ENCODE measurements at places on chromosomes 3 and 15. TPM values are rescaled to one million over a fixed set of nuclear protein-coding genes. Genes with fewer than 3 reads are reported as not detected.

DNA sequence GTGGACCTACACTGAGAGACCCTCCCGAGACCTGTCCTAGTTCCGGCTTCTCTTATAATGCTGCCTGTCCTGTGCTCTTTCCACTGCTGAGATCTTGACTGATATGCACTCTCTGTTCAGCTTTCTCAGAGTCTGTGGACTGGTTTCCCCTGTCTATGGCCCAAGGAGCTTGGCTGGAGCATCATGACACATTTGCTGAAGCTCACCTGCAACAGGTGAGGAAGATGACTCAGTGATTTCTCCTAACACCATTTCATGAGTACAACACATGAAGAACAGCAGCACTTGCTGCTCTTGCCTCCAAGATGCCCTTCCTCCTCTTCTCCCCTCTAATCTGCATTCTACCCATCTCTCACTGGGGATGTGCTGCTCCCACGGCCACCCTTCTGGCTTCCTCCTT, 92.1 kb downstream of the DUT start:
- H3K4me1 ChIP-seq, result no peaks in the 10 kb centered on the region
- no peak overlapping the region for H3K27ac ChIP-seq
- H3K4me3 ChIP-seq, result no peak overlapping the region
- DNase-seq, result no peak
- no peaks in the 10 kb centered on the region for H3K36me3 ChIP-seq

GRCh38 chr3:191944835-191945234, 483.9 kb downstream of the PYDC2 start:
- no peaks in the 10 kb centered on the region for H3K36me3 ChIP-seq
- no peak overlapping the region for H3K27ac ChIP-seq
- DNase-seq, result no peak
- no peak overlapping the region for H3K4me3 ChIP-seq
- no peaks in the 10 kb centered on the region for H3K27me3 ChIP-seq
- H3K4me1 ChIP-seq, result no peaks in the 10 kb centered on the region

- H3K27ac ChIP-seq, result peak overlapping the region; percentile 58
- H3K36me3 ChIP-seq, result peaks cover 19% of the 10 kb centered on the region
- no peaks in the 10 kb centered on the region for H3K27me3 ChIP-seq
- peak overlapping the region; percentile 95 for H3K4me3 ChIP-seq
- peaks cover 43% of the 10 kb centered on the region for H3K4me1 ChIP-seq
- DNase-seq, result no peak
Measured at GRCh38 chr15:64843991-64844390, 2.3 kb downstream of the PLEKHO2 start.

The CCDC39 gene
- not detected for total RNA-seq

The ADPRH gene
- total RNA-seq, result 5.5 TPM

DNA sequence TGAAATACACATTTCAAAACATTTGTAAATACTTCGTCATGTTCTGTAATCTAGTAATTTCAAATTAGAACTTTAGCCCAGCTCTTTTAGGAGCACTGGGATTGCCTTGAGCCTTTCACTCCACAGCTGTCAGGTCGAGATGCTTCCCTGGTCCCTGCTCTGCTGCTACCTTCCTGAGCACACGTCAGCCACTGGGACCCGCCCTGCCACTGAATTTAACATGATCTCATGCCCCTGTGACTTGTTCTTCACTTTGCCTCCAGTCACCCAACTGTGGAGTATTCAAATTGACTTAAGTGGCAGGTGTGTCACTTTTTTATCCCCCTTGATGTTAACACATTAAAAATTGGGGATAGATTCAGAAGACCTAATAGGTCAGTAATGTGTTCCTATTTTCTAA, 3.3 kb downstream of the ARRDC4 start:
- H3K36me3 ChIP-seq, result no peaks in the 10 kb centered on the region
- H3K4me1 ChIP-seq, result peaks cover 17% of the 10 kb centered on the region
- H3K27ac ChIP-seq, result no peak overlapping the region
- no peak for DNase-seq

DNA sequence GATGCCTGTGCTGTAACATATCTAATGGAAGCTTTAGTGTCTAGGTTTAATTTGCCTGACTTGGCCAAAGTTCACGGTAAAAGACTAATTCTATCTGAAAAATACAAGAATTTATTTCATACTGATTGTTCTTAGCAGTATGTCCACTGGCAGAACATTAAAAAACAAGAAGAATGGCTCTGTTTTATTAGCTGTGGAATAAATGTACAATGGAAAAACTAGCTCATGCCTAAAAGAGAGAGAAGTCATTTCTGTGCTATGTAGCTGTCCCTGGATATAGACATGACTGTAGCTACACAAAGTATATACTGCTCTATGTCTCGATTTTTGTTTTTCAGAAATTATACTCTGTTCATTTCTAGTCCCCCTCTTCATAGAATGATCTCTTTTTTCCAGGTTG, 13.9 kb upstream of the VGLL3 start:
- H3K4me1 ChIP-seq, result no peaks in the 10 kb centered on the region
- no peaks in the 10 kb centered on the region for H3K27me3 ChIP-seq
- no peak overlapping the region for H3K4me3 ChIP-seq
- H3K27ac ChIP-seq, result no peak overlapping the region
- no peak for DNase-seq
- H3K36me3 ChIP-seq, result no peaks in the 10 kb centered on the region

Measured in activated T-helper 2 cell treated with anti-CD3 and anti-CD28 coated beads, Interferon-gamma antibody, Interleukin-2, Interleukin-4, amounts not matched to agents 10 μg/mL and 5 μg/mL and 100 μg/mL, durations not matched to agents 14 hours and 24 hours and 36 hours (primary cell).